SW 1271 (cell line): ENCODE measurements at places on chromosomes 5 and 9.

DNA sequence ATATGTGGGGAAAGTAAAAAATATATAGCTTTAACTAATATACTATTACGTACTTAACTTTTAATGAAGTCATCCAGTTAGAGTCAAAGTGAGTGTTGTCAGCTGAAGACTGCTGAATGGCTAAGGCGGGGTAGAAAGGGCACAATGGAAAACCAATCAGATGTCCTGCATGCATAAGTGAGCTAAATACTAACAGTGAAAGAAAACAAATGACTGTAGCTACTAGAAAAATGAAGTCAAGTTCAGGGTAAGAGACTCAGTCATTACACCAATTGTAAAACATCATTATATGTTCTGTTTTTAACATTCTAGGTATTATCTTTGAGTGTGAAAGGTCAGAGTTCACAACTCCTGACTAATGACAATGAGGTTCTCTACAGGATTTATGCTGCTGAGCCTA, 295.2 kb downstream of the ADGRV1 start:
- no peak for DNase-seq

GRCh38 chr9:7756088-7756487, 43.5 kb downstream of the DMAC1 start:
- DNase-seq: no peak

- no peak for DNase-seq
Observed at GRCh38 chr5:71904852-71905251, 185.8 kb downstream of the CARTPT start.

- no peak for DNase-seq
Observed at GRCh38 chr9:693201-694091, 148.1 kb upstream of the DMRT1 start.

DNA sequence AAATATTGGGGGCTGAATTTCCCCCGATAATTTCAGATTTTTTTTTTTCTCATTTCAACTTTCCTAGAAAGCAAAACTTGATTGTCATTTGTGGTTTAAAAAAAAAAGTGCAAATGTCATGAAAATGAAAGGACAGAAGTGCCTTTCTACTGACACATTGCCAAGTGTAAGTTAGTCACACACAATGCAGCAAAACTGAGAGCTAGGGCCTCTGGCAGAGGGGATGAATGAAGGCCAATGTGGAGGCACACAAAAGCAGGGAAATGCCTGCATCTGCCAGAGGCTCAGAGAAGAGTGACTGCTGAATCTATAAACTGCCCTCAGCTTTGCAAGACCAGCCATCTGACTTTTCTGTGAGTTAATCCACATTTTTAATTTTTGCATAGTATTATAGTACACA, 6.8 kb upstream of the IFNA5 start:
- DNase-seq: no peak

GRCh38 chr5:61200582-61201155, 38.4 kb upstream of the SMIM15 start:
- DNase-seq: no peak

DNA sequence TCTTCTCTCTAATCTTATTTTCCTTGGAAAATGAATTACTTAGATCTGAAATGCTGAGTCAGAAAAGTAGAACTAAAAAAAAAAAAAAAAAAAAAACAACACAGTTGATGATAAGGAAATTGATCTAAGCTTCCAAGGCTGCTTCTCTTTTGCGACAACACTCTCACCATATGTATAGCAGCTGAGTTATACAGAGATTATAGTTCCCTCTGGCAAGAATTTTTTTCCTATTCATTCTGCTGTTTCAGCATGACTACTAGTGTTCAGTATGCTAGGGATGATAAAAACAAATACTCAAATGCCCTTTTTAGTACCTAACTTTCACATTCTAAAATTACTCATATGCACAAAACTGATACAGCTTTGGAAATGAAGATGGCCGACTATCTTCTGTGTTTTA, 267.3 kb downstream of the MLLT3 start:
- no peak for DNase-seq

GRCh38 chr9:34084562-34084961, 35.9 kb upstream of the UBAP2 start:
- DNase-seq: no peak

DNA sequence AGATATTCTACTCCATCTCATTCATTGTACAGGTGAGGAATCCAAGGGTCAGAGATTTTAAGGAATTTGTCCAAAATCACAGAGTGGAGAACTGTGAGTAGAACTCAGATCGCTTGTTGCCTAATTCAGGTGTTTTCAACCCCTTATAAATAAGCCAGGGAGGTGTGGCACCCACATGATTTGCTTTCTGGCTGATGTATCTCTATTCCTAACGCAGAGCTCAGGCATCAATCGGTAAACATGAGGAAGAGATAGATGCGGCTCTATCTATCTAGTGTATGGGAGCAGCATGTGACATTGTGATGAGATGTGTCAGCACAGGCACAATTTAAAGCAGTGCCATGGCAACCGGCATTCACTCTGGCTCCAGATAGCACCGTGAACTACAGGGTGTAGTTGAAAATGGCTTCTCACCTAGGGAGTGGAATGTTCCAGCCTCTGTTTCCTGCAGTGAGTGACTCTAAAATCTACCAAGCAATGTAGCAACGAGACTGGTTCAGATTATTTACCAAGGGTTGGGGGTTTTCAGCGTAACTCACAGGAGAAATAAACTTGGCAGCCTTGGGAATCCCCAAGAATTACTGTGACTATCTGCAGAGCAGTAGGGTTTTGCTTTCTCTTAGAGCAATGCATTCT, 53.4 kb upstream of the SUB1 start:
- no peak for DNase-seq

- DNase-seq: no peak
Observed at GRCh38 chr5:57448751-57449150, 33.9 kb downstream of the ACTBL2 start.

DNA sequence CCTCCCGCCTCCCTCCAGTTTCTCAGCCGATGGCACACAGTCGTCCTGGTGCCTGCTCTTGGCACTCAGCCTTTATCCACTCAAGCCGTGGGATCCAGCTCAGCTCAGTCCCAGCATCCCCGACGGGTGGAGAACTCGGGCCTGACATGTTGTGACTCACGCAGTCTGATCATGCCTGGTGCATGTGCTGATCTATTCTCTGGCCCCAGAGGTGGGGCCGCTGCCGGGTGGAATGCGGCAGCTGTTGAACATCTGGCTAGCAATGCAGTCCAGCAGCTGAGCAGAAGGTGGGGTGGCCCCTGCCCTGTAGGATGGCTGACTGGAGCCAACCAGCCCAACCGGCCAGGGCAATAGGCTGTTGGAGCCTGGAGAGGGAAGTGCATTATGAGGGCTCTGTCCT, 1.7 kb upstream of the AIF1L start:
- DNase-seq: no peak

- no peak for DNase-seq
Observed at GRCh38 chr5:2773327-2773726, 21.9 kb upstream of the IRX2 start.

- DNase-seq: no peak
Observed at GRCh38 chr5:72156946-72157624, 49.8 kb downstream of the MAP1B start.

GRCh38 chr5:168822745-168823281, 243.6 kb upstream of the PANK3 start:
- DNase-seq: no peak

- no peak for DNase-seq
Observed at GRCh38 chr9:75121914-75122558, 33.7 kb downstream of the OSTF1 start.

GRCh38 chr9:23581931-23582330, 244.1 kb downstream of the ELAVL2 start:
- no peak for DNase-seq

GRCh38 chr5:127513408-127513970, 4.0 kb upstream of the PRRC1 start:
- DNase-seq: no peak

DNA sequence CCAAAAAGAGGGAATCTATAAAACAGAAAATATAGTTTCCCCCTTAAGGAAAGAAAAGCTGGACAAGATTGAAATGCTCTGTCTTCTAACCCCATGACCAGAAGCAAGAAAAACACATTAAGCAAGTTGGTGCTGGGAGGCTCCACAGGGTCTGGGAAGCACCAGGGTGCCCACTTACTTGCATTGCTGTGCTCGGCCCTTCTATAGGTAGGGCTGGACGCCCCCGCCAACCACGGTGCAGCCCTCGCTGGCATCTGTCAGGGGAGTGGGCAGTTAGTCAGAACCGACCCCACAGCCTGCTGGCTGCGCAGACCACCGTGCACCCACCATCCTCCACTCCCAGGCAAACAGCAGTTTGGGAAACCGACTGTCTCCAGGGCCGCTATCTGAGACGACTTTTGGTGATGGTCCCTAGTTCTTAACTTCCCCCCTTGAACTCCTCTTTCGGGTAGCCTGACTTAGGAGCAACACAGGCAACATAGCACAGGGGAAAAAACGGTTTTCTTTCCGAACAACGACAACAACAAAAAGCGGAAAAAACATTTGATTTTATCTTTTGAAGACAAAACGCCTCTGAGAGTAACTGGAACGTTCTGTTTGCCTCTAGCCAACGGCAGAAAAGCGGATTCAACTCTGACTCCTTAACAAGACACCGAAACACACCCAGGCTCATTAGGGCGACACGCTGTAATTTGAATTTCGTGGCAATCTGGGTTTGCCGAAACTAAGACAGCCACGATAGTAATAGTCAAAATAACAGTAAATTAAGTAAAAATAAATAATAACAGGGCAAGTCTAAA, 3.9 kb downstream of the IRX2 start:
- DNase-seq: no peak

DNA sequence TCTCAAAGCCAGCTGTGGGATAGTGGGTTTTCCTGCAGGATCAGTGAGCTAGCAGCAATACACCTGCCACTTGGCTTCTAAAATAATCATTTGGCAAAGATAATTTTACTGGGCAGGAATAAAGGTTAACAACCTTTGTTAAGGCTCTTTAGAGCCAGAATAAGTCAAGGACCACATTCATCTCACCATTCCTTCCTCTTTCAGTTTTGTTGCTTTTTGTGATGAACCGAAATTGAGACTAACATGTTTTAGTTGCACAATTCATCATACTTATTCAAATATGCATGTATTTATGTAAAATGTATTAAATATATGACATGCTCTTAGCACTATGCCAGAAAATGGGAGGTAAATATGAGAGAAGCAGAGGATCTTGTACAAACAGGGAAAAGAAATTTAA, 824.4 kb upstream of the TYRP1 start:
- DNase-seq: no peak

GRCh38 chr5:36841677-36842076, 34.9 kb upstream of the NIPBL start:
- no peak for DNase-seq

GRCh38 chr9:123089790-123090189, 56.3 kb downstream of the GPR21 start:
- DNase-seq: no peak

- no peak for DNase-seq
Observed at GRCh38 chr9:118094387-118094786, 390.2 kb downstream of the TLR4 start.
